Omental fat pad (tissue), 4 donors: ENCODE measurements at places on chromosomes 1 and 21. TPM values are rescaled to one million over a fixed set of nuclear protein-coding genes. Genes with fewer than 3 reads are reported as not detected.

- no peak for DNase-seq
Measured at GRCh38 chr1:119731060-119731459, 19.3 kb downstream of the PHGDH start.

- no peak for DNase-seq
Measured at GRCh38 chr1:17207046-17207445, 2.1 kb downstream of the PADI1 start.

DNA sequence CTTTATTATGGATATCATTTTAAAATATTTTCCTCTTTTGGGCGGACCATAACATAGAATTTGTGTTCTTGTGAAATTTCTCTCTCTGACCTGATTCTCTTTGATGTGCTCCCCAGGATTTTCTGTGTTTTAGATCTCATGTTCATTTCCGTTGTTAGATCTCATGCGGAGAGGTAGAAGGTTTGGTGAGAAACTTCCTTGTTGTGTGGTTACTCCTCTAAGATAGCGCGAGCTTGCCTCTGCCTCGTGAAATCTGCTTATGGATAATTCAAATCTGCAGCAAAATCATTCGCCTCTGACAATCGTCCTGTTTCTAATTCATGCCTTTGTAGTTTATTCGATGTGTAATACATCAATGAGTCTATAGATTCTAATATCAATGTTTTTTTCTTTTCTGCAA, 580.4 kb downstream of the USP25 start:
- no peak for DNase-seq

GRCh38 chr1:66239834-66240233, 294.1 kb upstream of the SGIP1 start:
- no peak for DNase-seq

DNA sequence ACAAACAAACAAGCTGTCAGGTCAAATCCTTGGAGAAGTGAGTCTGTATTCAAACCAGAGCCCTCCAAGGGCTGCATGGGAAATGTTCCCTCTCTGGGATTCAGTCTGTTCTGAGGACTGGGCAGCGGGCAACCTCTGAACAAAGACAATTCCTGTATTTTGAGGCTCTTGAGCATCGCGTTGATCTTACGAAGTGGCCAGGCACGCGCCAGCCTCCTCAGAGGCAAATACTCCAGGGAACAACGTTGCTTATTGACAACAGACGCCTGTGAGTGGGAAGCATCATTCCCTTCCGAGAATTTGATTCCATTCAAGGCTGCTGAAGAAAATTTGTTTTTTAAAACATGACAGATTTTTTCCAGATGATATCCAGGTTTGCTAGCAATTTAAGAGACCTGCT, 20.0 kb upstream of the TACSTD2 start:
- DNase-seq: no peak

Gene LCE3E
- not detected for total RNA-seq
